WERI-Rb-1 (cell line): ENCODE measurements at places on chromosomes 3 and 15.

GRCh38 chr3:43879166-43879565 is 188.4 kb downstream of the ABHD5 start:
- DNase-seq = peak; percentile 49

DNA sequence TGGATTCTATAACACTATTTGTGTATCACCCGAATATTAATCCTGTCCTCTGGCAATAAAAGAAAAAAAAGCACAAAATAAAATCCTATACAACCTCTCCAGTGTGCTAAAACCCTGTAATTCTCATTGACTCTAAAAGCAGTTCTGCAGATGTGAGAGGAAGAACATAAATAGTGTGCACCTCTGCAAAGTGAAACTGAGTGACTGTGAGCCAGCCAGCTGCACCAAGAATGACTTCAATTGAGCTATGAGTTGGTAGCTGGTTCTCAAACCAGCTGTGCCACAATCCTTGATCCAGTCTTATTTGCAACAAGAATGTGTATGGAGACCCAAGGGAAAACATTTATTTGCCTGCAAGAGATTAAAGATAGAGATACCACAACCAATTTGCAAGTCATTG is 31.2 kb upstream of the COL8A1 start:
- DNase-seq = no peak

DNA sequence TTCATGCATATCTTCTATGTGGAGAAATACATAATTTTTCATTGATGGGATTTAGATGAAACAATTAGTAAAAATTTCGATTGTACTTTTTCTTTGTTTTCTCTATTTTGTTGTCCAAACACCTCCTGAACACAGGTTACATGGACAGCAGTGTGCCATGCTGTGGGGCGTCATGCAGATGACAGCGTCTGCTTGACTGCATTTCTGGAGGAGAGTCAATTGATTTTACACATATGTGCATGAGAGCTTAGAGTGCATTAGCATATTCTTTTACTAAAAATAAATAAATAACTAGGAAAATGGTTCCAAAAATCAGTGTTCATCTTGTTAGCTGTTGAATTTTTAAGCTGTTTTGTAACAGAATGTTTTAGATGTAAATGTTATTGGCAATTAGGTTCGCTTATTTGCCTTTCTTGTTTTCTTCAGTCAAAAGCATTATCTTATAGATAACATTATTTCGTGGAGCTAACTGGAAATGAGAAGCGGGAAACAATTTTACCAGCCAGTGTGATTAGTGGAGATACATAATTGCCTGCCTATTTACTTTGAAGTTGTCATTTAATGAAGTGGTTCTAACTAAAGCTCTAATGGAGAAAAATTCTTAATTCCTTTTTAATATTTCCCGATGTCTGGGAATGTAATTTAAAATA is 82.7 kb upstream of the VGLL3 start:
- DNase-seq = no peak

DNA sequence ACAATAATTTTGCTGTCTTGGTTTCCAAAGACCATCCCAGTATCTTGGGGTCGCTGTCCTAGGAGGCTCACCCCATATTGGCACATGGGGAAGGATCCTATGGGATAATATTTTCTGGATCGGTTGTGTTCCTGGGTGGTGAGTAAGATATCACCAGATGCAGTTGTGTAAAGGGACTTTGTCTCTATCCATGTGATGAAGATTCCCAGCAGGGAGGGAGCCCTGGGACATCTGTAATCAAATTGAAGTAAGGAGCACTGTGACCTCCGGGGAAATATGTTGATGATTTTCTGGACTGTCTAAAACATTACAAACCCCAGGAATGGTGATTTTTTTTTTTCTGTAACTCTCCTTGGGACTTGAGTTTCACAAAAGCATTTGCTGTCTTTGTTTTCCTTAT is 36.2 kb upstream of the LRTM1 start:
- DNase-seq = no peak

GRCh38 chr3:169940470-169941181 is 26.0 kb upstream of the SEC62 start:
- no peak for DNase-seq

GRCh38 chr3:119628390-119628789 is 30.7 kb downstream of the PLA1A start:
- DNase-seq = no peak

DNA sequence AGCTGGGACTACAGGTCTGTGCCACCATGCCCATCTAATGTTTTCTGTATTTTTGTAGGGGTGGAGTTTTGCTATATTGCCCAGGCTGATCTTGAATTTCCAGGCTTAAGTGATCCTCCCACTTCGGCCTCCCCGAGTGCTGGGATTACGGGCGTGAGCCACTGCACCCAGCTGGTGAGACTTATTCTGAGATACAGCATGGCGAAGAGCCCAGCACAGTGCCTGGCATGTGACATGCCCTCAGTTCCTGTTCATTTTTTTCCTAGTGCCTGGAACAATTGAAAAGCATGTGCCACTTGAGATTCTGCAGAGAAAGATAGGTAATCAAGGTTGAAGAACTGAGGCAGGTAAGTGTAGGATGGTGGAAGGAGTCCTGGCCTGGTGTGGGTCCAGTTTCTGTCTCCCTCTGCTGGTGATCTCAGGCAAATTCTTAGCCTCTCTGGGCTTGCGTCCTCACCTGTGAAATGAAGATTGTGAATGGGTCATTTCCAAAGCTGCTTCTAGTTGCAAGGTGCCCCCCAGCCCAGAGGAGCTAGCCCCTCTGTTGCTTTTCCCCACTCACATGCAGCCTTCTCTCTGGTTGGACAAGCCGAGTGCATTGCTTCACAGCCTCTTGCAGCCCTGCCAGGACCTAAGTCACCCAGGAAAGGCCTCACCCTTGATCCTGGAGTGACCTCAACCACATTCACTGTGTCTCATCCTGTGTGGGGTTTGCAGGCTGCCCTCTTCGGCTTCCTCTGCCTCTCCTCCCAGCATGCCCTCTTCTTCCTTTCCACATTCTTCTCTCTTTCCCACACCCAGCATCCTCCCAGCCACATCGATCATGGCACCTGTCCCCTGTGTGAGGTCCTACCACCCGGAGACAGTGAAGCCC is 4.3 kb upstream of the RHCG start:
- no peak for DNase-seq

- no peak for DNase-seq
These were observed 7.8 kb upstream of the CD200R1 start for GRCh38 chr3:112982710-112983109.

DNA sequence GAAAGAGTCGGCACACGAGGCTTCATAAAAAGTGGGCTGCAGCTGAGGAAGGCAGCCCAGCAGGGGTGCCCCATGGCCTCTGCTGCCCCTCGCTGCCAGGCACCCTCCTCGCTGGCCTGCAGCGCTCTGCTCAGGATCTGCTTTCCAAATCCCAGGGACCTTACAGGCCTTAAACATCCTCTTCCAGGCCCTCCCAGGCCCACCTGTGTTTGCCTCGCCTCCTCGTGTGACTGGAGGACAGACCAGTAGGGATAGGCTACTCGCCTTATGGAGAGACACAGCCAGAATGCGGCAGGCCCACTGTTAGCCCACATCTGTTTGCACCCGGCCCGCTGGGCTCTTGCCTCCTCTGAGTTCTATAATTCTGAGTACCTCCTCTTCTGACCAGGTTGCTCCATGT is 124.5 kb upstream of the PLXNA1 start:
- no peak for DNase-seq

- DNase-seq = no peak
These were observed 4.9 kb upstream of the PCYT1A start for GRCh38 chr3:196292286-196292923.

DNA sequence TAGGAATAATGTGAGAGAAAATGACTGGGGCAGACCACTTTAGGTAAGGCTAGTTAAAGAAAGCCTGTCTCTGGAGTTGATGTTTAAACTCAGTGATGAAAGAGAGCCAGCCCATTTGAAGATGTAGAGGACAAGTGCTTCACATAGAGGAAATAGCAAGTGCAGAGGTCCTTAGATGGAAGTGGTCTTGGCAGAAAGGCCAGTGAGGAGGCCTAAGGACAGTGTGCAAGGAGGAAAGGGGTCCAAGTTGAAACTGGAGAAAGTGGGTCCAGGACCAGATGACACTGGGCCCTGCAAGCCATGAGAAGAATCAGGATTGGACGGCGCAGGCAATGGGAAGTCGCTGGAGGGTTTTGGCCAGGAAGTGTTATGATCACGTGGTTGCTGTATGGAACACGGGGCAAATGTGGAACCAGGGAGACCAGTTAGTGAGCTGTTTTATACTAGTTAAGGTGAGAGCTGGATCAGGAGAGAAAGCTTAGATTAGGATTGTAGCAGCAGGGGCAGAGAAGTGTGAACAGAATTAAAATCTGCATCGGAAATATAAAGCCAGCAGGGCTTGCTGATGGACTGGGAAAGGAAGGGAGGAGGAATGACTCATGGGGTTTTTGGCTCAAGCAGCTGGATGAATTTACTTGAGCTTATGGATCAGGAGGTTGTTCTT is 48.0 kb upstream of the SCAANT1 start:
- DNase-seq = no peak

- DNase-seq = no peak
These were observed 23.4 kb downstream of the PLSCR4 start for GRCh38 chr3:146227486-146227885.

GRCh38 chr3:195113048-195113447 is 157.9 kb downstream of the XXYLT1 start:
- no peak for DNase-seq

GRCh38 chr15:42119446-42119760 is 25.0 kb upstream of the PLA2G4D start:
- no peak for DNase-seq

DNA sequence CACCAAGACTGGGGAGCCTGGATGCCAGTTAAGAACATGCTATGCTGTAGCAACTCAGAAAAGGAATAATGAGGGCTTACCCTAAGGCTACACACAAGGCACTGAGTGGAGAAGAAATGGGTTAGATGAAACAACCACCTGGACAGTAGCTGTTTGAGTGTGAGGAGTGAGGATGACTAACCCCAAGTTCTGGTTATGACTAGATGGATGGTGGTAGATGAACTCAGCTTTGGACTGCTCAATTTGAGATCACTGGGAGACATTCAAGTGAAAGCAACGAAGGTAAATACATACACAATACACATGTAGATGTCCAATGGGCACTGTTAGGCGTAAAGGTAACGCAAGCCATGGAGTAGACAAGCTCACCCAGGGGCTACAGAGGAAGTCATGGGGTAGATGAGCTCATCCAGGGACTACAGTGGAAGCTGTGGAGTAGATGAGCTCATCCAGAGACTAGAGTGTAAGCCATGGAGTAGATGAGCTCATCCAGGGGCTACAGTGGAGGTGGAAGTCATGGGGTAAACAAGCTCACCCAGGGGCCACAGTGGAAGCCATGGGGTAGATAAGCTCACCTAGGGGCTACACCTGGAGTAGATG is 98.3 kb downstream of the ANO10 start:
- DNase-seq = no peak

GRCh38 chr15:77582763-77583162 is 49.9 kb downstream of the LINGO1 start:
- no peak for DNase-seq

DNA sequence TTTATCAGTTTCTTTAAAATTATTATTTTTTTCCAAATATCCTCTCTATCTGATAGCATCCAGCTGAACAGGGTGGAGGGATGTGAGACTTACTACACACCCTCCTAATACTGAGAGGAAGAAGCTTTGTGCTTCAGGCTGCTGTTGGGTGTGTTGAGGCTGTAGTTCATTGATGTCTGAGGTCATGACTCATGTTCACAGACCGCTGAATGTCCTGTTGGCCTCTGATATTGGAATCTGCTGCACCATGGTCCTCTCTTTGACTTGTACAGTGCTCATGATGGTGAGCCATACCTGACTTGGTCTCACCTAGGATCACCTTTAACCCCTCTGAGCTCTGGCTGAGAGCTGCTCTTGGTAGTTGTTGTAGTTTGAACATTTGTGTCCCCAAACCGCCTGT is 302.9 kb downstream of the SATB1 start:
- DNase-seq = no peak

DNA sequence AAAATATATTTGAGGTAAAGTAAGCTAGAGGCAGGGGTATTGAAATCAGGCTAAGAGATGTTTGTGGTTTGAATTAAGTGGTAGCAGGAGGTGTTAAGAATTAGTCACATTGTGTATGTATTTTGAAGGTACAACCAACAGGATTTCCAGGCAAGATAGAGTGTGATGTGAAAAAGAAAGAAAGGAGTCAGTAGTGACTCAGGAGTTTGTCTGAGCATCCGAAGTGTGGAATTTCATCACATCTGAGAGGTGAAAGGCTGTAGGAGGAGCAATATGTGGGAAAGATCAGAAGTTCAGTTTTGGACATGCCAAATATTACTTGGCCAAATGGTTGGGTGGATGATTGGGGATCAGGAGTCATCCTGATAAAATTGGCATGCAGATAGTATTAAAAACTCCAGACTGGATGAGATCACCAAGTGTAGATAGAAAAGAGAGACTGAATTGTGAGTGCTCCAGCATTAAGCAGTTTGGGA is 32.1 kb upstream of the EBLN2 start:
- DNase-seq = no peak

DNA sequence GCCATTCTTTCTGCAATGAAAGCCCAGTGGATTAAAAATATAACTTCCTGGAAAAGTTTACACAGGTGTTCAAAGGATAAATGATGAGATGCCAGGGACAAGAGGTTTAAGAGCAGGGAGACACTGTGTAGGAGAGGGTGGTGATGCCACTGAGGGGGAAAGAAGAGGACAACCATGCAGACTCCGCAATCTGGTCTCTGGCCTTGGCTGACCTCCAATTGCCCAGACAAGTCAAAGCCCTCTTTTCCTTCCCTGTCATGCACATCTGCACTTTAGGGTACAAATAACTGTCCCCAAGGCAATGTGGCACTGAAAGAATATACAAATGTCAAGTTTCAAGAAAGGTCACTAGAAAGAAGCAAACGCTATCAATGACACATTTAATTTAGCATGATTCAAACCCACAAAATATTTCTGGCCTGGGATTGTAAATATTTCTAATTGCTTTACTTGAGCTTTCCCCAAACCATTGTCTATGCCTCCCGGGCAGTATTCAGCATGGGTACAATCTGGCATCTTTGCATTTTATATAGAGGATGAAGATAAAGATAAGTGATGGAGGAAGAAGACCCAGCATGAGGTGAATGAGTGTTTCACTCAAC is 319.4 kb downstream of the PLCL2 start:
- no peak for DNase-seq

- DNase-seq = no peak
These were observed 327.0 kb downstream of the FEZF2 start for GRCh38 chr3:62046326-62046725.

- DNase-seq = peak; percentile 58
These were observed 286.7 kb upstream of the TGFBR2 start for GRCh38 chr3:30319713-30320112.

DNA sequence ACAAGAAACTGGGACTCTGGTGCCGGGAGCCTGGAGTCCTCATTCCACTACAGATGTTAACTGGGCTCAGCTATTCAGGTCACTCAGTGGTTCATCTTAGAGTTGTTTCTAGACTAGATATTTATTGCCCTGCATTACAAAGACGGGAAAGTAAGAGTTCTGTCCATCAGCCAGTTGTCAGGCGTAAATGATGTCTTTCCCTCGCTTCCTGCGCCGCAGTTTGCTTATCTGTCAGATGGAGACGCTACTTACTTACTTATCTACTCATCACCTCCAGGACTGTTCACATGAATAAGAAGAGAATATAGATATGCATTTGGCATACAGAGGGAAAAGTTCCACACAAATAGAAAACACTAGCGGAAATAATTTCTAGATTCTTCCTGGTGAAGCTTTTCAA is 47.8 kb upstream of the CGNL1 start:
- no peak for DNase-seq

- DNase-seq = no peak
These were observed 713.3 kb downstream of the GBE1 start for GRCh38 chr3:81048058-81048665.
